ENCODE measurements at places on chromosomes 13 and 19.

DNA sequence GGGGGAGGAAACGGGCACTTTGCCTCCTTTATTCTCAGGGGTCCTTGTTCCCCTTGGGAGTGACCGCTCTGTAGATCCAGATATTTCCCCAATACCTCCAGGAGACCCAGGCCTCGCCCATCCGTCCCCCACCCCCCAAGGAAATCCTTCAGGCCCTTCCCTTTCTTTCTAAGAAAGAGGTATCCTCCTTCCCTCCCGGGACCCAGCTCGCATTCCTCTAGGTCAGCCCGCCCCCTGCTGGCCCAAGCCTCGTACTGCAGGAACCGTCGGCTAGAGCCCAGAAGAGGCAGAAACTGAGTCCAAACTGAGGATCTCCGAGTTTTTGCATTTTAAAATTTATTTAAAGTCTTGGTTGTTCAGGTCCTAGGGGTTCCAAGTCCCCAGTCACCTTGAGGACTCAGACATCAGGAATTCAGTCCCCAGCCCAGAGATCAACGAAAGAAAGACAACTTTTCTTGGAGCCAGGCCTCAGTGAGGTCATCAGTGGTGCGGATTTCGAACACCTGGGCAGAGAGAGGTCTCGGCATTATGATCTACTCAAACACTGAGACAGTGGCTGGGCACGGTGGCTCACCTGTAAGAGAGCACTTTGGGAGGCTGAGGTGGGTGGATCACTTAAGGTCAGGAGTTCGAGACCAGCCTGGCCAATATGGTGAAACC is 7.5 kb upstream of the LRFN1 start:
- DNase-seq, result peak; percentile 65

GRCh38 chr19:17860331-17860992 is 752 bp downstream of the RPL18A start:
- DNase-seq, result no peak

DNA sequence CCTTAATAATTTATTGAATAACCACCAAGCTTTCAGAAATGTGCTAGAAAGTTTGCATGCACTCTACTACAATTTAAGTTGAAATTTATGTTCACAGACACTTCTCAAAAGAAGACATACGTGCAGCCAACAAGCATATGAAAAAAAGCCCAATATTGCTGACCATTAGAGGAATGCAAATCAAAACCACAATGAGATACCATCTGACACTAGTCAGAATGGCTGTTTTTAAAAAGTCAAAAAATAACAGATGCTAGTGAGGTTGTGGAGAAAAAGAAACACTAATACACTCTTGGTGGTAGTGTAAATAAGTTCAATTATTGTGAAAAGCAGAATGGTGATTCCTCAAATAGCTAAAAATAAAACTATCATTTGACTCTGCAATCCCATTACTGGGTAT is 308.8 kb upstream of the PCDH9 start:
- DNase-seq, result no peak

GRCh38 chr19:55632463-55632834 is 8.1 kb upstream of the ZNF784 start:
- DNase-seq, result peak; percentile 62

GRCh38 chr19:58317476-58318072 is 9.2 kb upstream of the ZSCAN22 start:
- DNase-seq, result no peak

DNA sequence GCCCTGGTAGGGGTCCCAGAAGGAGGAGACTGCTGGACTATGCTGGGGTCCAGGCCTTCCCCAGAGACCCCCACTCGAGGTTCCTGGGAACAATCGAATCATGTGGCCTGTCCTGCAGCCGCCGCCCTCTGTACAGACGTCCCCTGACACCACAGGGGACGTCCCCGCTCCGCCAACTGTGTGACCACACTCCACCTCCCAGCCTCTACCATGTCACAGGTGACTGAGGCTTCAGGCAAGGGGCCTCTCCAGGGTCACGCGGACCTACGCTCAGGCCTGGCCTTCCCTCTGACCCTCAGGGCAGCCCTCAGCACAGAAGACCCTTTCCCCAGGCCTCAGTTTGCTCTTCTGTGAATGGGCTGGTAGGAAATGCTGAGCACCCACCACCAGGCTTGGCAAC is 13.1 kb upstream of the TMEM161A start:
- DNase-seq, result no peak

DNA sequence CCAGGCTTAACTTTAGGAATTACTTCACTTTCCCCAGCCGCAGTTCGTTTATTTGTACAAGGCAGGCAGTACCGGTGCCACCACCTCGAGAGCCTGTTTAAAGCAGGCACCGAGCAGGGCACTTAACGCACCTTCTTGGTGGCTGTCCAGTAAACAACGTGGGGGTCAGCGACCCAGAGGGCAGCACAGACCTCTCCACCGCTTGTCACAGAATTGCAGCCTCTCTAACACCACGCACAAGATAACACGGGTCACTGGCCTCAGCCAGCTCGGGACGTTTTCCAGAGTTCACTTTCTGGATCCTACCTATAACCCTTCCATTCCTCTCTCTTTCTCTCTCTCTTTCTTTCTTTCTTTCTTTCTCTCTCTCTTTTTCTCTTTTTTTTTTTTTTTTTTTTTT is 16.8 kb upstream of the ELAVL1 start:
- DNase-seq, result no peak

Measured in activated T-helper 1 cell treated with Interleukin-2 at 50 U/mL for 16 hours (primary cell).